Body of pancreas (tissue), 4 donors: ENCODE measurements at places on chromosomes 3 and 15.

- no peaks in the 10 kb centered on the region for H3K4me1 ChIP-seq
- H3K36me3 ChIP-seq, result no peaks in the 10 kb centered on the region
- no peaks in the 10 kb centered on the region for H3K27me3 ChIP-seq
Measured at GRCh38 chr3:147945968-147946519, 536.9 kb downstream of the ZIC1 start.

GRCh38 chr3:57421336-57421735, 122.8 kb downstream of the DNAH12 start:
- no peaks in the 10 kb centered on the region for H3K36me3 ChIP-seq
- no peak overlapping the region for H3K27ac ChIP-seq
- no peak for DNase-seq

DNA sequence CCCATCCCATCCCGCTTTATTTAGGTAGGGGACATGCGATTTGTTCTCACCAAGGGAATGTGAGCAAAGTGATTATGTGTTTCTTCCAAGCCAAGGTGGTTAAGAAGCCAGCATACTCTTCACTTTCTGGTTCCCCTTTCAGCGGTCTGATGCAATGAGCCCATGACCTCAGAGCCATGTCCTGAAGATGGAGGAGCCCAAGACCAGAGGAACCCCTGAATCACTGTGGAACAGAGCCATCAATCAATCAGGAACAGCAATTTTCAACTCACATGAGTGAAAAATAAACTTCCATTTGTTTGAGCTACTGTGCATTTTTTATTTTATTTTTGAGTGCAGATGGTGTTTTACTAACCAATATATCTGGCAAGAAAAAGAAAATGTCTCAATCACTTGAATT, 10.8 kb downstream of the THRB start:
- H3K27me3 ChIP-seq, result no peaks in the 10 kb centered on the region
- no peak overlapping the region for H3K27ac ChIP-seq
- H3K36me3 ChIP-seq, result no peaks in the 10 kb centered on the region
- no peak for DNase-seq

DNA sequence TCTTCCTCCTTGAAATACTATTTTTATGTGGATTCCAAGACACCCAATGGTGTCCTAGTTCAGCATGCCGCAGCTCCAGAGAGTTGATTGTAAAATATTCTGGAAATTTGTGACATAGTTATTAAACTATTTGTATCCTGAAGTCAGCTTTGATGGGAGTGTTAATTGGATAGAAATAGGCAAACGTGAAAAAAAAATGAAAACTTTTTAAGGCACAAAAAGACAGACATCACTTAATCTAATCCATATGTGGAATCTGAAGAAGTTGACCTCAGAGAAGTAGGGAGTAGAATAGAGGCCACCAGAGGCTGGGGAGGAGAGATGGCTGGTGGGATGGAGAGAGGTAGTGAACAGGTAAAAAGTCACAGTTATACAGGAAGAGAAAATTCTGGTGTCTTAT, 704.2 kb downstream of the ROBO1 start:
- H3K27me3 ChIP-seq, result no peaks in the 10 kb centered on the region
- no peak for DNase-seq
- no peaks in the 10 kb centered on the region for H3K4me1 ChIP-seq
- H3K36me3 ChIP-seq, result no peaks in the 10 kb centered on the region
- H3K4me3 ChIP-seq, result no peak overlapping the region
- no peak overlapping the region for H3K27ac ChIP-seq

GRCh38 chr3:13708301-13708700, 159.4 kb downstream of the FBLN2 start:
- H3K4me3 ChIP-seq, result no peak overlapping the region
- no peaks in the 10 kb centered on the region for H3K36me3 ChIP-seq
- H3K4me1 ChIP-seq, result no peaks in the 10 kb centered on the region
- H3K27ac ChIP-seq, result no peak overlapping the region
- H3K27me3 ChIP-seq, result no peaks in the 10 kb centered on the region

GRCh38 chr15:101406526-101407195, 82.8 kb downstream of the PCSK6 start:
- H3K27ac ChIP-seq, result no peak overlapping the region
- no peak for DNase-seq
- H3K36me3 ChIP-seq, result no peaks in the 10 kb centered on the region
- no peaks in the 10 kb centered on the region for H3K27me3 ChIP-seq
- no peaks in the 10 kb centered on the region for H3K4me1 ChIP-seq

DNA sequence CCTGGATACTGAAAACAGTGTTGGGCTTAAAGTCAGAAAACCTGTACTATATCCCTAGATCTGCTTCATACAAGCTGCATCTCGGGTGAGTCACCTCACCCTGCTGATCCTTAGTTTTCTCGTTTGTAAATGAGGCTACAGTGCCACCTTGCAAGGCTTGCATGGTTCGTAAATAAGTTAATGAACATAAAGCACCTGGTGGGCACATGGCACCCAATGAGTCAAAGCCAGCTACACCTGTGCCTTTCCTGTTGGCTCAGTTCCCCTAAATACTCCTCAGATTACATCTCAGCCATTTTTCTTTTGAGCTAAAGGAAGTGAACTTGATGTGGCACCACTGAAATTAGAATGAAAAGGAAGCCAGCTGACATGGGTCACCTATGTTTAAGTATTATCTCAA, 26.5 kb downstream of the RTP1 start:
- no peak overlapping the region for H3K4me3 ChIP-seq
- H3K27ac ChIP-seq, result no peak overlapping the region
- peaks cover 6% of the 10 kb centered on the region for H3K4me1 ChIP-seq

- DNase-seq, result no peak
- no peaks in the 10 kb centered on the region for H3K27me3 ChIP-seq
- no peak overlapping the region for H3K4me3 ChIP-seq
Measured at GRCh38 chr3:79002465-79003372, 765.1 kb downstream of the ROBO1 start.

DNA sequence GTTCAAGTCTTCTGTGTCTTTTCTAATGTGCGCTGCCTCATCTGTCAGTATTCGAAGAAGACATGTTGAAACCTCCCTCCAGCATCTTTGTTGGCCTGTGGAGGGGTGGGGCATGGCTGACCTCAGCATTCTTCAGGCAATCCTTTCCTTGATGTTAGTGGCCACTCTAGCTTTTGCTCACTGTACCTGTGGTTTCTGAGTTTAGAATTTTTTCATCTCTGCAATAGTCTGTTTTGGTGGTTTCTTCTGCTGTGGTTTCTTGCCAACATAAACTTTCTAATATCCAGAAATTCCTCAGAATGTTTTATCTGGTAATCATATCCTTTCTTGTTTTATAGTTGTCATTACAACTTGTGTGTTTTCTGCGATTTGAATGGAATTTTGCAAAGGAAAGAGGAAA, 251.3 kb upstream of the NR2E3 start:
- no peak overlapping the region for H3K27ac ChIP-seq
- no peak for DNase-seq
- no peaks in the 10 kb centered on the region for H3K36me3 ChIP-seq

DNA sequence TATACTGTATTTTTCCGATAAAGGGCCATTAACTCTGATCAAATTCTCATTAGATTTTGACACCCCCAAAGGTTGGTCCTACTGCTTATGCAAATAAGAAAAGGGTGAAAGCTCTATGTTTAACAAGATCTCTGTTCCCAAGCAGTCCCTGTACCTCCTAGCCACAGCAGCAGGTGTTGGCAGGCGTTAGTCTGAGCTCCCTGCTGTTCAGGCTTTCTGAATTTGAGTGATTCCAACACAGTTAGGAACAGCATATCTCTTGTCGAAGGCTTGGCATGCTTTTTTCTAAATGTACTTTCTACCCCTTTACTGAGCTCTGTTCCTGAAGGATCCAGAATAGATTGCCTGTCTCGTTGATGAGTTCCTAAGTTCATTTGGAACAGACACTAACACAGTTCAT, 42.3 kb downstream of the MITF start:
- H3K4me1 ChIP-seq, result peaks cover 9% of the 10 kb centered on the region
- no peak overlapping the region for H3K4me3 ChIP-seq
- no peak overlapping the region for H3K27ac ChIP-seq
- H3K36me3 ChIP-seq, result no peaks in the 10 kb centered on the region

- DNase-seq, result no peak
- no peak overlapping the region for H3K4me3 ChIP-seq
- H3K27me3 ChIP-seq, result no peaks in the 10 kb centered on the region
- no peaks in the 10 kb centered on the region for H3K36me3 ChIP-seq
Measured at GRCh38 chr3:134054881-134055280, 25.2 kb upstream of the SLCO2A1 start.

DNA sequence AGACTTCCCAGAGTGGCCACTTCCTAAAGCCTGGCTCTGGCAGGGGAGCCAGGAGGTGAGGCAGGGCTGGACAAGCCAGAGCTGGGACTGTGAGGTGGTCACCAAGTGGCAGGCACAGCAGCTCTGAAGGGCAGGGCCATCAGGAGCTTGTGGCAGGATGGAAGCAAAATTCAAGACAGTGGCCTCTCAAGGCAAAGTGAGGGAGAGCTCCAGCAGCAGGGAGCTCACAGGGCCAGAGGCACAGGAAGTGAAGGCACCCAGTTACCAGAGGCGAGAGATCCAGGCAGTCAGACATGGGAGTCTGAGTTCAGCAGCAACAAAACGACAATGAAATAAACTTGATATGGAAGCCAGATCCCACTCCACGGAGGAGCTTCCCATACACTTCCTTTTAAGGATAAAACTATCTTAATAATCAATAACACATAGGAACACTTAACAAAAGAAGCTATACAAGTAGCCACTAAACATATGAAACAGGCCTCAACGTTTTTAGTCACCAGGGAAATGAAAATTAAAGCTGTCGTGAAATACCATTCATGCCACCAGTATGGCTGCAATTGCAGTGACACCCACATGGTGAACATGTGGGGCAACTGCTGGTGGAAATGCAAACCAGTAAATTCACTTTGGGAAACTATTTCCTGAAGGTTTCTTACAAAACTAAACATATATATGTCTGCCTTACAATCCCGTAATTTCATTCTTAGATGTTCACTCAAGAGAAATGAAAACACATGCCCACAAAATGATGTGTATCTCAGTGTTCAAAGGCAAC, 35.4 kb upstream of the TMEM158 start:
- H3K27me3 ChIP-seq, result no peaks in the 10 kb centered on the region
- no peak overlapping the region for H3K27ac ChIP-seq
- no peak overlapping the region for H3K4me3 ChIP-seq
- no peaks in the 10 kb centered on the region for H3K36me3 ChIP-seq
- H3K4me1 ChIP-seq, result no peaks in the 10 kb centered on the region

DNA sequence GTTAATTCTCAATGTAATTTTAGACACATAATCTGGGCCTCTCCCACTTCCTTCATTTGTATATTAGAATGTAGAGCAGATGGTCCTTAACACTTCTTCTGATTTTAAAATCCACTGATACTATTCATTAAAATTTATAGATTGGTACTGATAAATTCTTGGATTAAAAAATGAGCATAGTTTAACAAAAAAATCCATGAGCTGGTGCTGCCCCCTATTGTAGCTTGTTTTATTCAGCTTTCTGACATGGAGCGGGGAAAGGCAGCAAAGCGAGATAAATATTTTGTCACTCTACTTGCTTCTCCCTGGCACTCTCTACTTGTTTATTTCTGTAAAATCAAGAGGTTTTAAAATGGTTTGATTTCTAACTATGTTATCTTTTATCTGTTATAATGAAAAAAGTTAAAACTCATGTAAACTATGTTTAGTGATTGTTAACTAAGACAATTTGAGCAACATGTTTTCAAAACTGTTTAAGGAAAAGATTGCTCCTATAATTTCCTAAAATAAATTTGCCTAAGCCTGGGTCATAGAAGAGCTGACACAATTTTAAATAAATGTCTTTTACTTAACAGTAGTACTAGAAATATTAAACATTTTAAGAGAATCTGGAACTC, 26.5 kb upstream of the PLOD2 start:
- no peak overlapping the region for H3K4me3 ChIP-seq
- DNase-seq, result peak; percentile 22
- H3K27ac ChIP-seq, result no peak overlapping the region
- H3K27me3 ChIP-seq, result no peaks in the 10 kb centered on the region

DNA sequence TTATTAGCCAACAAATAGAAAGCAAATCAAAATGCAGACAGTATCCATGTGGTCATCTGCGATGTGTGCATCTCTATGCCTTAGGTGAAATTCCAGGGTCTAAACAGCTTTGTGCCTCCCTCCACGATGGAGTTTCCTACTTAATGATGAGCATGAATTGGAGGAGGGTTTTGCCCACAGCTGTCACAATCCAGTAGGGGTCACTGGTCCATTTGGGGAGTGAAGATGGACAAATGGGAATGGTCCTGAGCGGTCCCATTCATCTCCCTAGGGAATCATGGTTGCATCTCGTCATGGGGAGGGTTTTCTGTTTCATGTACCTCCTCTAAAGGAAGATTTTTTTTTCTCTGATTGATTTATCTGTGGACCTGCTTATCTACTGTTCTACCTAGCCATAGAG, 358.0 kb downstream of the PTPRG start:
- no peak overlapping the region for H3K4me3 ChIP-seq
- no peak for DNase-seq
- H3K4me1 ChIP-seq, result peaks cover 6% of the 10 kb centered on the region
- no peak overlapping the region for H3K27ac ChIP-seq

DNA sequence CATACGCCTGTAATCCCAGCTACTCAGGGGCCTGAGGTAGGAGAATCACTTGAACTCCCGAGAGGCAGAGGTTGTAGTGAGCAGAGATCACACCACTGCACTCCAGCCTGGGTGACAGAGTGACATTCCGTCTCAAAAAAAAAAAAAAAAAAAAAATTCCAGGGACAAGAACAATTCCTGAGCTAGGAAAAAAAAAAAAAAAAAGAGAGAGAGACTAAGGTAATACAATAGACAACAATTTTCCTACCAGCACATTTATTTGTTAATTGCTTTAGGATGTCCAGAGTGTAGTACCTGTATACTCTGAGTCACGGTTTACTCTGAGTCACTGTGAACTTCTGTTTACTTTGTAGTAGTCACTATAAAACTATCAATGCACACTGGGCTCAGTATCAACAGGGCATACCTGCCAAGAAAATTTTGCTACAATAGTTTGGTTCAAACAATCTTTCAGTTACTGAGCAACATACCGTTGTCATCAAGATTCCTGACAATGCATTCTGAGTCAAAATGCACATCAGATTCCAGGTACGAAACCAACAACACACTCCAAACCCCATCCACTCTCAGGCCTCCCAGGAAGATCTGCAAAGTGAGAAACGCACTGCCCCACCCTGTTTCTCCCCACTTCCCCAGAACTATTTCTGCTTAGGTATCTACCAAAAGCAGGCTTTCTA, 28.3 kb downstream of the IGF2BP2 start:
- H3K4me3 ChIP-seq, result no peak overlapping the region
- H3K27me3 ChIP-seq, result no peaks in the 10 kb centered on the region
- H3K27ac ChIP-seq, result no peak overlapping the region
- peak; percentile 75 for DNase-seq
- H3K4me1 ChIP-seq, result peaks cover 10% of the 10 kb centered on the region

GRCh38 chr3:101938262-101938847, 89.0 kb downstream of the NFKBIZ start:
- no peaks in the 10 kb centered on the region for H3K36me3 ChIP-seq
- H3K4me1 ChIP-seq, result no peaks in the 10 kb centered on the region
- no peaks in the 10 kb centered on the region for H3K27me3 ChIP-seq
- H3K27ac ChIP-seq, result no peak overlapping the region
- DNase-seq, result no peak

DNA sequence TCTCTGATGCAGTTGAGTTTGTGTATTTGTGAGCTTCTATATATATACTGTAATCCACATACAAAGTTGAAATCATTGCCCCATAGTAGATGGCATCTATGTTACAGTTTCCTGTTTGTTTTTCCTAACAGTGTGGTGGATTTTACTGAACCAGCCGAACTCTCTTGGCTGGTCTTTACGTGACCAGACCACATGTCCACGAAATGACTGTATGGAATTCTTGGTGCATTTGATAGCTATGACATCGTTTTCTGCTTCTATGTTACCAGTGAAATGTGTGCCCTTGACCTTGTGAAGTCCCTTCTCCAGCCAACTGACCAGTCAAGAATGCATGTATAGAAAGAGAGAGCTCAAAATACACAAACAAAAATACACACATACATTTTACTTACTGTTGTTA, 1.8 kb downstream of the KCNMB2 start:
- no peaks in the 10 kb centered on the region for H3K36me3 ChIP-seq
- H3K27ac ChIP-seq, result no peak overlapping the region
- DNase-seq, result no peak
- no peaks in the 10 kb centered on the region for H3K27me3 ChIP-seq
- no peak overlapping the region for H3K4me3 ChIP-seq
